ENCODE measurements at places on chromosomes 2 and 18.

GRCh38 chr18:74488864-74489263, 7.3 kb upstream of the CNDP2 start:
- DNase-seq, result no peak

DNA sequence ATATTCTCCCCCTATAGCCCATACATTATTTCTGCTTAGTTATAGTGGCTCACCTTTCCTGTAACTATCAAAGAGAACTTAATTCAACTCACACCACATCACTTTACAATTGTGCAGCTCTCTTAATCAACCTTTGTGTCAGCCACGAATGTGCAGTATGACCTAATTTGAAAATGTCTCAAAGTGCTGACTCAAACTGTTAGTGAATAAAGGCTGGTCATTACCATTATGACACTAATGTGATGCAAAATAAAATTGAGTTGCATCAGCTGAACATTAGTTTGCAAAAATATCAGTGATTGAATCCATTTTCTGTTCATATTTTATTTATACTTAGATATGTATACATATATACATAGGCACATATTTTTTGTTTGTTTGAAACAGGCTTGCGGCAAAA, 251.8 kb downstream of the MEIS1 start:
- DNase-seq, result no peak

GRCh38 chr18:44341759-44342158, 338.9 kb upstream of the SETBP1 start:
- DNase-seq, result no peak

- DNase-seq, result no peak
These were observed 674 bp downstream of the EVX2 start for GRCh38 chr2:176082824-176083751.

DNA sequence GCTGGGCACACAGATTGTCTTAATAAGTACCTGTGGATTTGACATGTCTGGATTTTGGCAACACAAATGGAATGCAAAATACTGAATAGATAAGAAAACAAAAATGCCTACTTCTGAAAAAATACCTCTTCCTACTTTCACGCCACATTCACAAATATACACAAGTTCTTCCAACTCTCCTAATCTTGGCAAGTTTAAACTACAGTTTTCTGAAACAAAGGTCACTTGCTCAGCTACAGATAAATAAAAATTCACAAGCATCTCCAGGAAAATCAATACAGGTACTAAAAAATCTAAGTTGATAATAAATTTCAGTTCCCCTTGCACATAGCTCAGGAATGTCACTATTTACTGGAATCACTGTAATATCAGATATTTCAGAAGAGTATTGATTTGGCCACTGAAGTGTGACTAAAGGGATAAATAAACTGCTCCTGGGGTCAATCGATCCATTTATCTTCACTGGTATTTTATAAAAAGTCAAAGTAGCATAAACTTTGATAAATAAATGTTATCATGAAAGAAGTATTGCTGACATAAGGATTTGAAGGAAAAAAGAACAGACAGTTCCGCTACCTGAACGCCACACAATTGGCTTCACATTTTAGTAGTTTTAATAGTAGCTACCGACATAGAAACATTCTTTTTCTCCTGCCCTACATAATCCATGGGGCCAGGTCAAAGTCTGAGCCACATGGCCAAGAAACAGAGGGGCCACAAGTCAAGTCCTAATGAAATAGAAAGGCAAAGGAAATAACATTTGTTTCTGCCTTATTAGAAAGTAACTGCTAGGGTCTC, 243.1 kb downstream of the AFF3 start:
- DNase-seq, result no peak

DNA sequence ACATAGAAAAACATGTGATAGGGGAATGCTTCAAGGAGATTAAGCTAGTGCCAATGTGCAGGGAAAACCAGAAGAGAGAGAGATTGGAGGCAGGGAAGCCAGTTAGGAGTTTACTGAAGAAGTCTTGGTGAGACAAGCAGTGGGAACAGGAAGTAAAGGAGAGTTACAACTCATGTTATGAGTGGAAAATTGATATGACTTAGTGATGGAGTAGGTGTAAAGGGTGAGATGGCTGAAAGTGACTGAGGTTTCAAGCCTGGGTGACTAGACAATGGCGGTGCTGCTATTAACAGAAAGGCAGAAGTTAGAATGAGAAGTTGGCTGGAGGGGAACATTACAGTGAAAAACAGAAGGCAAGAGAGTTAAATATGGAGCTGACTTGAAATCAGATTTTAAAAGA, 16.5 kb downstream of the DOK1 start:
- no peak for DNase-seq

- no peak for DNase-seq
These were observed 29.6 kb upstream of the ENOSF1 start for GRCh38 chr18:741931-742512.

- no peak for DNase-seq
These were observed at the start of gene LYPD6B for GRCh38 chr2:149038442-149039212. LYPD6B (plus strand) TSS chr2:149038699; CDS start chr2:149130949, 92,250 bp downstream.

Measured in activated CD8-positive, alpha-beta memory T cell treated with anti-CD3 and anti-CD28 coated beads for 4 hours (primary cell).